ENCODE measurements at places on chromosomes 3 and 15.
A peak's percentile ranks its signal among the peaks of the same experiment; 100 is the strongest.

GRCh38 chr15:42118650-42119445 is 24.5 kb upstream of the PLA2G4D start:
- DNase-seq = no peak

GRCh38 chr15:61216519-61216918 is 12.6 kb downstream of the RORA start:
- no peak for DNase-seq

- DNase-seq = no peak
Observed at GRCh38 chr3:6120786-6121185, 740.1 kb upstream of the GRM7 start.

DNA sequence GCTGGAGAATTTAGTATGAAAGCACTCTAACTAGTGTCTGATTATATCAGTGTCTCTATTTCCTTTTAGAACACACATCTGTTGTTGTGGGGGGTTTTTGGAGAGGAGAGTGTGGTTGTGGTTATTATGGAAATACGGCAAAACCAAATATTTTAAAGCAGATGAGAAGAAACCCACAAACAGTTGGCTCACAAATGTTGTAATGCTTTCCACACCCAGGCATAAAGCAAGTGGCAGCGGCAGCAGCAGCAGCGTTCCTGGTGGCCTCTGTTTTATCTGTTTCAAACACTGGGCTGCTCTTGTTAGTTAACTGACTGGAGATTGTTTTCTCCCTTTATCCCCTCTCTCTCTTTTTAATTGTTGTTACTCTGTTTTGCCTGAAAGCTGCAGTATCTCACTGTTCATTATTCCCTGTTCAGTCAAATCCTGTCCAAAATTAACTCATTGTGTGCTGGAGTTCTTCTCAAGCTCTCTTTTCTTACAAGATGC is 1045.5 kb upstream of the NR2F2 start:
- DNase-seq = peak; percentile 36

DNA sequence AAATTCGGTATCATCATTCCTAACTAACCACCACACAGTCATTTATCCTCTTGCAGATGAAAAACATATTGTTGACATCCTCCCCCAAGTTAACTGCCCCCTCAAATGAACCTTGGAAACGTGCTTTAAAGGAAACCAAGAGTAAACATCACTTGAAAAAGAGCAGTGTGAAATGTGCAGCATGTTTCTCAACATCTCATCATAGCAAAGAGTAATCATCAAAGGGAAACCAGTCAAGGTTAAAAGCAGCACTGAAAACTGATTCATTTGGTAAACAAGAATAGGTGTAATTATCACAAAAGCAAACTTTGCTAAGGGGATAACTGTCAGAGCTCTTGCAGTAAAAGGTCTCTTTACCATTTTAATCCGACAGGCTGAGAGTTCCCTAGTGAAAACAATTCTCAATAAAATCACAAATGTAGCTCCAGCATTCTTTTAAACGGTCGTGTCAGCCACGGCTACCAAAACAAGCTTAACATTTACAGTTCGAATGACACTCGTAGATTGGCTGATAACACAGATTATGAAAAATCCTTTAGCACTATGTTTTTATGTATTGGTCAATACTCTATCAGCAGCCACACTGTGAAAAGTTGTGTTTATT is 461.0 kb downstream of the GBE1 start:
- DNase-seq = no peak
